Stimulated activated CD8-positive, alpha-beta memory T cell treated with anti-CD3 and anti-CD28 coated beads, Interleukin-15, amount 100 ng/mL, for 24 hours (primary cell): ENCODE measurements at places on chromosomes 2 and 18.

- no peak for DNase-seq
Observed at GRCh38 chr2:140144611-140145010, 1364.4 kb upstream of the NXPH2 start.

- no peak for DNase-seq
Observed at GRCh38 chr2:144950899-144951560, 431.1 kb upstream of the ZEB2 start.

GRCh38 chr2:218607436-218608115 is at the start of gene PLCD4:
TSS of gene PLCD4 (plus strand) at chr2:218607899. CDS start at chr2:218615740, 7,841 bp downstream.
- no peak for DNase-seq

- no peak for DNase-seq
Observed at GRCh38 chr2:37827911-37828511, 97.1 kb upstream of the RMDN2 start.

DNA sequence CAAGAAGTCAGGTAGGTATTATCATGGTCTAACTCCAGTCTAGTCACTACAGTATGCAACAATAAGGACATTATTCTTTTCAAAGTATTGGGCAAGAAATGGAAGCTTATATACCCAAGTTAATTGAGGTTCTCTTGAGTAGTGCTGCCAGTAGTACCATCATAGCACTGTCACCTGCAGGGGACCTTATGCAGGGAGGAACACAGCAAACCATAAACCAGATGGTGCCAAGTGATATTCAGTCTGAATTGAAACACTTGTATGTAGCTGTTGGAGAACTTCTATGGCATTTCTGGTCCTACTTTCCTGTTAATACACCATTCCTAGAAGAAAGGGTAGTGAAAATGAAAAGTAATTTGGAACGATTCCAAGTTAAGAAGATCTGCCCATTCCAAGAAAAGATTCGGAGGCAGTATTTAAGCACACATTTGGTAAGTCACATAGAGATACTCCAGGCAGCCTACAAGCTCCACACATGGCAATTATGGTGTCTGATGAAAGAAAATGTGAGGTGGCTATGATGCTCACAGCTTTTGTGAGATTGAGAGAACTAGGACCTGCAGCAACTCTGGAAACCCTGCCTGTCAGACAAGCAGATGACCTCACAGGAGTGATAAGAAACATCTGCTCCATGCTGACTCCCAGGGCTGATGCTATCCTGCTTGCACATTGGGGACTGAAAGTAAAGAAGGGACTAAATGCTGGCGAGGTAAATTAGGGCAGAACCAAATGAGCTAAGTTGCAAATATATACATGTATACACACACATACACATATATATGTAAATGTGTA is 174.7 kb downstream of the MC4R start:
- no peak for DNase-seq

DNA sequence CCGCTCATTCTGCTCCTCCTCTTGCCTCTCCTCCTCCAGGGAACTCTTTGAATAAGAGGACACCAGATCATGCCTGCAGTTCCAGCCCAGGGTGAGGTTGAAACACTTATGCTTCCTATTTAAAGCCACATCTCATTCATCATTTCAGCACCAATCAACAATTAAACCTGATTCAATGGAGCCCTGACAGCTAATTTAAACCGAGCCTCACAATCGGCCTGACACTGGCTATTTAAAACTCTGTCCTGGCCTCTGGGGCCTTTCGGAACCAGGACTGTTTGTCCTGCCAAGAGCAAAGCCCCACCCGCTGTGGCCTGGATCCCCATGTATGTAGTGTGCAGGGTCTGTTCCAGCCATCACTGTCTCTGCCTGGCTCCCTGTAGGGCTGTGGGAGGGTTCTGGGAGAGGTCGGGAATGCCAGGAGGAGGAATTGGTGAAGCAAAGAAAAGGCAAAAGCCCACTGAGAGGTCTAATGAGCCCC is 97.4 kb downstream of the MCFD2 start:
- no peak for DNase-seq
